ENCODE measurements at places on chromosomes 2 and 18.
A peak's percentile ranks its signal among the peaks of the same experiment; 100 is the strongest.

- no peak for DNase-seq
These were observed 81.5 kb upstream of the ACVR1 start for GRCh38 chr2:157957596-157957995.

DNA sequence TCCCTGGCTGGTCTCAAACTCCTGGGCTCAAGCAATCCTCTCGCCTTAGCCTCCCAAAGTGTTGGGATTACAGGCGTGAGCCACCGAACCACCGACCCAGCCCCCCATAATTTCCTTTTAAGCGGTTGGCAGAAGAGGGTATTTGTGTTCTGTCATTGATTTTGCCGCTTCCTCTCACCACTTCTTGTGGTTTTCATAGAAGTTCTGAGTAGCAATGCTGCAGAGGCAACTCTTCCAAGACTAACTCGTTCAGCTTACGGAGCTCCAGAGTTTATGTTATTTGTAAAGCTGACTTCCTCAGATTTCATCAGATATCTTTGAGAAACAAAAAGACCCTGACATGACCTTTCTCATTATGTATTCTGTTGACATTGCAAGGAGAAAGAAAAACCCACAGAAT lies 261.4 kb upstream of the KCNJ3 start:
- no peak for DNase-seq

DNA sequence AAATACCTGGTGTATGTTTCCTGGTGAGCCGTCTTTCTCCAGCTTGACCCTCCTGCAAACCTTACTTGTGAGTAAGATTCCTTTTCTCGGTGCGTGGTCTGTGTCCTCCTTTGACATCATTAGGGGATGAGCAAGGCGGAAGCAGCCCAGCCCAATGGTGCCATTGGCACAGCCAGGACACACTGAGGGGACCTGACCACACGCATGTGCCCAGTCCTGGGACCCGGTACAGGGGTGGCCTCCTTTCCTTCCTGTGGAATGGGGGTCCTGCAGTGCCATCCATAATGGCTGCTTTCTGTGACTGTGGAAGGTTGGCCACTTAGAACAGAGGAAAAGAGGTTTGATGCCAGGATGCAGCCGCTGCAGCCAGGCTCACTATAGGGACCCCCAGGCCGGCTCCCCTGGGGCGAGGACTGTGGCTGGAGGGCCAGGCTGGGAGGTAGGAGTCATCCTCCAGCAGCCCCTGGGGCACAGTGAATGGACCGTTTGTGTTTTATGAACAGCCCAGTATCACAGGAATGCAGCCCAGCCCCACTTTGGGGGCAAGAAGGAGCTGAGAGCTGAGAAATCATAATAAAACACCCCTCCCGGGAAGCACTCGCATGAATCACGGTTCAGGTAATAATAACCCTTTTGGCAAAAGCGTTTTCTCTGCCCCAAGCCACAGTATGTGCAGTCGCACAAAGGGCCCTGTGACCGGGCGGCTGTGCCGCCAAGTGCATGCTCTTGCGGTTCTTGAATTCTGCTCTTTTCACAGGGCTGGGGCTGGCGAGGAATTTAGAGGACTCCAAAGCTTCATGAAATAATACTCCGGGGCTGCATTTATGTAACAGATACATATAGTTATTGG lies 73.2 kb downstream of the ASB1 start:
- no peak for DNase-seq

DNA sequence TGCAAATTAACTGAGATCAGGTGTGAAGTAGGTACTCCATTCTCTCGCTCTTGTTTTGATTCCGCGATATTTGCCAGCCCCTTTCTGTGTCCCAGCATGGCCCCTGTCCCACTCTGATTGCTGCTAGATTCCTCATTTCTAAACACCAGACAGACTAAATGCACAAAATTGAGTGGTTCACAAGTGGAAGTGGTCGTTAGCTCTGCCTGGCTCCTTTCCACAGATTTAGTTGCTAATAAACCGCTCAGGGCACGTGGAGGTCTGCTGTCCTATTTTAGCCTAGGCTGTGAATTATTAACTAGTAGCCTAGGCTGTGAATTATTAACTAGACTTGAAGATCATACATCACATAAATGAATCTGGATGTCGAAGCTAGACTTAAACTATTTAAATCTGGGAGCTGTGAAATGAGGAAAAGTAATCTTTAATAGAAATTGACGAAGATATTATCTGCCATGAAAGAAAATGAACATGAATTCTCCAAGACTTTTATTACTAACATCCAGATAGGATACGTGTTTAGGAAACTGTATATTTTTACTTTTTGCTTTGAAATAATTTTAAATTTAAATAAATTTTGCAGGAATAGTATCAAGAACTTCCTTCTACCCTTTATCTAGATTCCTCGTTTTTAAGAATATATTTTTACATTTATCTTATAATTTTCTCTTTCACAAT lies 3.7 kb downstream of the IL1RL2 start:
- no peak for DNase-seq

- DNase-seq = no peak
These were observed 471.7 kb upstream of the CDH7 start for GRCh38 chr18:65278939-65279667.

- peak; percentile 49 for DNase-seq
These were observed 37.8 kb downstream of the PCBP1 start for GRCh38 chr2:70124983-70125480.

GRCh38 chr2:88159955-88160415 lies 10.2 kb upstream of the THNSL2 start:
- DNase-seq = peak; percentile 63

DNA sequence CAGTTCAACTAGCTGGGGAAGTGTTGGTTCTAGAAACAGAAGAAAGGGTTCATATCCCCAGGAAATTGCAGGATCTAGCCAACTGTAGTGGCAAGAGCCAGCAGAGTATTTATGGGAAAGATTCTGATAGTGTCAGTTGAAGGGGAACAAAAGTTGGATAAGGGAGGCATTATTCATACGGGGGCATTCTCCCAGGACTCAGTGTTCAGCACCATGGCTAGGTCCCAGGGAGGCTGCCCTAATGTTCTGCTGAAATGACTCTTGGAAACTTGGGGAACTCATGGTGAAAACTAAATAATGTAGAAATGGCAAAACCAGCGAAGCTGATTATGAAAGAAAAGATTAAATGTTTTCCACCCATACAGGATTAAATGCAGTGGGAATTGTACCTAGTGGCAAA lies 543.7 kb downstream of the TRIB2 start:
- no peak for DNase-seq

DNA sequence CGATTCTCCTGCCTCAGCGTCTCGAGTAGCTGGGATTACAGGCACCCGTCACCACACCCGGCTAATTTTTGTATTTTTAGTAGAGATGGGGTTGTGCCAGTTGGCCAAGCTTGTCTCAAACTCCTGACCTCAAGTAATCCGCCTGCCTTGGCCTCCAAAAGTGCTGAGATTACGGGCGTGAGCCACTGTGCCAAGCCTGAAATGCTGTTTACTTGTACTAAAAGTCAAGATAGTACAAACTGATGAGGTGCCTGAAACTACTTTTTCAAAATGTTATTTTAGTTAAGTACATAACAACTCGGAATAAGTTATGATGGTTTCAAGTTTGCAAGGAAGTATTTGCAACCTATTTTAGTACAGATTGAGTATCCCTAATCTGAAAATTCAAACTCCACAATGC lies 85.7 kb downstream of the CEP192 start:
- DNase-seq = no peak

DNA sequence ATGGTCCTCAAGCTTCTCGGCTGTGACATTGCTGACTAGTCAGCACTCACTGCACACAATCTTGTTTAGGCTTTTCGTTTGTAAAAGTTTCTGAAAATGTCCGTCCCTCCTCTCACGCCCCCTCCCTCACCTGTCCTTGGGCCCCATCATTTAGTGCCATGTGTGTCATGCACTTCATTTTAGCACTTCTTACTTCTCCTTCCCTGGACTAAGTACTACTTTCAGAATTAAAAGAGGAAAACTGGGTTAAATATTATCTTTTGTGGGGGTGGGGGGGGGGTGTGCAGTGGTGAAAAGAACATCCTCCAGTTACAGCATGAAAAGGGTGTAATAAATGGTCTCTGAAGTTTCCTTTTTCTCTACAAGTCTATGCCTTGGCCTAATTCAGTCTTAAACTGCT lies 182.0 kb upstream of the SP5 start:
- no peak for DNase-seq

GRCh38 chr18:22676423-22676822 lies 256.7 kb upstream of the RBBP8 start:
- no peak for DNase-seq

DNA sequence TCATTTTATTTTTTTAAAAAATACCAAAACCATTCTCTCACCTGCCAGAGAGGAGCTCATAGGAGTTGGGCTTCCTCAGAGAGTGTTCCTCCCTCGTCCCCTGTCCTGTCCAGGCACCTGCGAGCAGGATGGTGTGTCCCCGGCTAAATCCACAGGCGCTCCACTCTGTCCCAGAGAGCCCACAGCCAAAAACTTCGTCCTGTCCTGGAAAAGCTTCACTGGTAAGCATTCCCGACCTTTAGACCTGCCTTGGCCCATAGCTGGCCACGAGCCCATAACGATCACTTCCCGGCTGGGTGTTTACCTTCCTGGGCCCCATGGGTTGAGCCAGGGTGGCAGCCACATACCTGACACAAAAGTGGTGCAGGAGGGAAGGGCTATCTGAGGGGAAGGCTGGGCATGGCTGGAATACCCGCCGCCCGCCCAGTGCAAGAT lies at the start of gene NGEF:
Gene NGEF, minus strand, starts transcription at position 230 of the 435 bp plus-strand sequence. CDS start 38,366 bp downstream, outside the sequence.
- no peak for DNase-seq

GRCh38 chr2:215737477-215737876 lies 275.9 kb downstream of the MREG start:
- DNase-seq = no peak

DNA sequence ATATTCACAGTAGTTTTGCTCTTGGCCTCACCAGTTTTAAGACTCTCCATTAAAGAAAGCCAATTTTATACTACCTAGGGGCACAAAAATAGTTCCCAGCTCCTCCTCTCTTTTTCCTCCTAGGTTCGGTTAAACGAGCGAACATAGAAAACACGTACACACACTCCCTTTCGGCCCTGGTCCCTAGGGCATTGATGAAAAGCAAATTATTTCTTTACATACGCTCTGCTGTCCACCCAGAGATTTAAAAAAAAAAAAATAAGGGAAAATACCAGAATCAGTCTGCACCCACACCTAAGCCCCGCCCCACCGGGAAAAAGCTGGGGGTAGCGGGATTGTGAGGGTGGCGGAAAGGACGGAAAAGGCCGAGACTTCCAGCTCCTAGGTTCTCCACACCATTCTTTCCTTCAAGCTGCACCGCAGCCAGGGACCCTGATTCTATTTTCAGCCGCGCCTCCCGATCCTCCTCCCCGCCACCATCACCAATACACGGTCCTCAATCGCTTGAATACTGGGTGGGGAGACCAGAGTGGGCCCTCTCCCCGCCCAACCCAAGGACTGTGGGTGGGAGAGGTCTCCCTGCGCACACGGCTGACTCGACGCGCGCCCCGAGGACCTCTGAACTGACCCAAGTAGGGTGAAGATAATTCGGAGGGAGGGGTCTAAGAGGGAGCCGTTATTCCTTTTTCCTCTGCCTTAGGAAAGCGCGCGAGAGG lies 769 bp downstream of the ATF2 start:
- peak; percentile 19 for DNase-seq

- DNase-seq = no peak
These were observed 1624.1 kb upstream of the ZEB2 start for GRCh38 chr2:146143971-146144370.

GRCh38 chr18:67519592-67519991 lies 3.1 kb upstream of the DSEL start:
- no peak for DNase-seq

DNA sequence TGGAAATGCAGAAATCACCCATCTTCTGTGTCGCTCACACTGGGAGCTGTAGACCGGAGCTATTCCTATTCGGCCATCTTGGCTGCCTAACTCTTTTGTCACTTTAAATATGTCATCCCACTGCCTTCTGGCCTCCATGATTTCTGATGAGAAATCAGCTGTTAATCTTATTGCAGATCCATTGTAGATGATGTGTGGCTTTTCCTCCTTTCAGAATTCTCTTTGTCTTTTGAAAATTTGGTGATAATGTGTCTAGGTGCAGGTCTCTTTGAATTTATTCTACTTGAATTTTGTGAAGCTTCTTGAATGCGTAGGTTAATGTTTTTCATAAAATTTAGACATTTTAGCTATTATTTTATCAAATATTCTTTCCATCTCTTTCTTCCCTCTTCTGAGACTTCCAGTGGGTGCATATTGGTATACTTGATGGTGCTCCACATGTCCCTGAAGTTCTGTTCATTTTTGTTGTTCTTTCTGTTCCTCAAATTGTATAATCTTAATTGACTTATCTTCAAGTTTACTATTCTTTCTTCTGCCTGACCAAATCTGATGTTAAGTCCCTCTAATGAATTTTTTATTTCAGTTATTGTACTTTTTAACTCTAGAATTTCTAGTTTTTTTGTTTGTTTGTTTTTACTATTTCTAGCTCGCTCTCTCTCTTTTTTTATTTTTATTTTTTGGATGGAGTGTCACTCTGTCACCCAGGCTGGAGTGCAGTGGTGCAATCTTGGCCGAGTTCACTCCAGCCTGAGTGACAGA lies 90.8 kb upstream of the DLX2 start:
- DNase-seq = no peak

- no peak for DNase-seq
These were observed 184.1 kb downstream of the MTCL1 start for GRCh38 chr18:8889489-8889888.

GRCh38 chr2:165698444-165698884 lies 95.6 kb downstream of the GALNT3 start:
- DNase-seq = peak; percentile 41

- no peak for DNase-seq
These were observed 44.7 kb downstream of the TRPM8 start for GRCh38 chr2:233961905-233962304.

DNA sequence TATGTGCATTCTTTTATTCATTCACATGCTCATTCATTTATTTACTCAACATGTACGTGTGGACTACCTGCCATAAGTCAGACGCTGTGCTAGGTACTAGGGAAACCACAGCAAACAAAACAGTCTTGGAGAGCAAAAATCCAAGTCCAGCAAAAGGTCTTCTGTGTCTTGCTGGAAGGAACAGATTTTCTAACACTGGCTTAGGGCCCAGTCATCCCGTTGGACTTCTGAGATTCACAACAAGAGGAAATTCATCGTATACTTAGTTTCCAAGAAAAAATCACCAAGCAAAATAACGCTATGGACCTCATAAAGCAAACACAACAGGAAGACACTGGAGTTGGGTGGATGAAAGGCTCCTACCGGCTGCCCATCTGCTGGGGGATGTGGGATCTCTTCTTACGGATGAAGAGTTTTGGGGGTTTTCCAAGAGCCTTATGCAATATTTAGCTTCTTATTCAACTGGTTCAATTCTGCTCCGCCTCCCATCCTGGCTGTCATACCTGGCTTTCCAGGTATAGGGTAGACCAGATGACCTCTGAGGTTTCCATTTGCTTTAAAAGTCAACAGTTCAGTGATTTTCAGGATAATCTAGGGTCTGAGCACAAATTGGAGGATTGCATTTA lies 262.7 kb downstream of the HAUS1 start:
- DNase-seq = no peak

GRCh38 chr2:158204741-158205165 lies 103.1 kb downstream of the UPP2 start:
- DNase-seq = no peak

GRCh38 chr2:108367014-108367413 lies 10.7 kb upstream of the SULT1C4 start:
- no peak for DNase-seq

All from GM20000 (cell line).